ENCODE measurements at places on chromosomes 16 and 17.

GRCh38 chr17:229709-230394, 48.4 kb upstream of the DOC2B start:
- DNase-seq, result no peak

- peak; percentile 67 for DNase-seq
Measured at GRCh38 chr17:37650419-37651003, 7.3 kb upstream of the DDX52 start.

DNA sequence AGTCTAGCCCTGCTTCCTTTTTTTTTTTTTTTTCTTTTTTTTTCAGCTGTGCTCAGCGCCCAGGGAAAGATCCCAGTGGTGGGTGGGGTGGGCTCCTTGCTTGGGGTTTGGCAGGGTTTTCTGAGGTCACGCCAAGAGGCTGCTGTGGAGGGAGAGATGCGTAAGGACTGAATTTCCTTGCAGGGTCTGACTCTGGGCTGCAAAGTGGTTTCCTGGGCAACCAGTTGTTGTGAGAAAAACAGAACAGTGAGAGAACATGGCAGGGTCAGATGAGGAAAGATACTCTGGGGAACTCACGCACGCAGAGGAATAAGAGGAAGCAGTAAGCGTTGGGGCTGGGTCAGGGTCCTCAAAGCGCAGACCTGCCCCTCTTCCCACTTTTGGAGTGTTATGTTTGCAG, 119.5 kb downstream of the IRF8 start:
- no peak for DNase-seq

GRCh38 chr16:58011652-58012051, 10.4 kb downstream of the USB1 start:
- DNase-seq, result no peak

DNA sequence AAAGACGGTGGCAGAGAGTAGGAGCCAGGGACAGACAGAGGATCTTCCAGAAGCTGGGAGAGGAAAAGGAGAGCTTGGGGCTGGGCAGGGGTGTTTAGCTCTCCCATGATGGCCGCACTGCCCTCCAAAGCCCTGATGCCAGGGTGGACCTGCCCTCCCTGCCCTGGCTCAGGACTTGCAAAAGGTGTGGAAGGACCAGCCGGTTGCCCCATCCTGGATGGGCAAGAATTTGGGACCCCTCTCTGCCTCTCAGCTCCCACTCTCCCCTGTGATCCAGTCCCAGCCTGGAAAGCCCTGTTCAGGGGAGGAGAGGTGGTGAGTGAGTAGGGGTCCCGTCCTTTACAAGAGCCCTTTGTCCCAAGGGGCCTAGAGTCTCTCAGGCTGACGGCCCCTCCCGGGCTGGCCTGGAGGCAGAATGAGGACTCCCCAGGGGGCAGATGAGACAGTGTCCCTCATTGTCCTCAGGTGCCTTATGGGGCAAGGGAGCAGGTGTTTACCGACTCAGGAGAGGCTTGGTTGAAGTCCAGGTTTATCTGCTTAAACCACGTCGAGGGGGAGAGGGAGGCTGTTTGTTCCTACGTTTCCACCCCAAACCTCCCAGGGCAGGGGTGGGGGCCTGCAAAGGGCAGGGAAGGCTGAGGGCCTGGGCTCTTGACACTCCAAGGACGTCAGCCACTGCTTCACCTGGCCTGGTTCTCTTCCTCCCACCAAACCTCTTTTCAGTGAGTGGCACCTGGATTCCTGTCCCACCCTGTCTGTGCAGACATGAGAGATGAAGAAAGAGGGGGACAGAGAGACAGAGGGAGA, 19.3 kb upstream of the ITGA3 start:
- no peak for DNase-seq

DNA sequence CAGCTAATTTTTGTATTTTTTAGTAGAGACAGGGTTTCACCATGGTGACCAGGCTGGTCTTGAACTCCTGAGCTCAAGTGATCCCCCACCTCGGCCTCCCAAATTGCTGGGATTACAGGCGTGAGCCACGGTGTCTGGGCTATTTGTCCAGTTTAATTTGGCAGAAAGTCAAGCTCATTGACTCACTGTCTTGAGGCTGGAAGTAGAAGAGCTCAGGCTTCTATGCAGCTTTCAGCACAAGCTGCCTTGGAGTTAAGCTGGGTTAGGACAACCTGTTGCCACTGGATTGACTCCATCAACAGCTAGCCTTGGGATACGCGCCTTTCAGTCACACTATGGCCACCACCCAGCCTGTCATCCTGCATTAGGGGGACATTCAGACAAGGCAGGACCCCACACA, 76.2 kb upstream of the DNAH17 start:
- DNase-seq, result no peak

DNA sequence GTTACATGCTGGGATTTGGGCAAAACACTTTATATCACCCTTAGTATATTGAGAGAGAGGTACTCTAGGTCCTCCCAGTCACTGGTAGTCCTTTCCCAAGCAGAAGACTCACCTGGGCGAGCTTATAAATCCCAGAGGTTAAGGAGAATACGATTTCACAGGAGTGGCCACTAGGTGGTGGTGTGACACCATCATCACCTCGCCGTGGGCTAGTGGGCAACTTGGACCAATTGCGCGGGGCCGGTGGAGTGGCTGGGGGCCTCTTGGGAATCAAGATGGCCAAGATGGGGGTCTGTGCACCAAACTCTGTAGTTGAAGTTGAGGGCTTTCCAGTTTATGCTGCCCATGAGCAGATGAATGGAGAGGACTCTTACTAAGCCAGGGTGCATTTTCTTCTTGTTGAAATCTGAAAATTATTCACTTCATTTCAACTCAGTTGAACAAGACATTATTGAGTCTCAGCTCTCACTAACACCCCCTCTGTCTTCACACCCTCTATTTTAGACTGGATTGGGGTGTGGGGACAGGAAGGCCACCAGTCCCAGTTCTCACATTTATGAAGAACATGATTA, 38.2 kb upstream of the PIRT start:
- DNase-seq, result peak; percentile 39

DNA sequence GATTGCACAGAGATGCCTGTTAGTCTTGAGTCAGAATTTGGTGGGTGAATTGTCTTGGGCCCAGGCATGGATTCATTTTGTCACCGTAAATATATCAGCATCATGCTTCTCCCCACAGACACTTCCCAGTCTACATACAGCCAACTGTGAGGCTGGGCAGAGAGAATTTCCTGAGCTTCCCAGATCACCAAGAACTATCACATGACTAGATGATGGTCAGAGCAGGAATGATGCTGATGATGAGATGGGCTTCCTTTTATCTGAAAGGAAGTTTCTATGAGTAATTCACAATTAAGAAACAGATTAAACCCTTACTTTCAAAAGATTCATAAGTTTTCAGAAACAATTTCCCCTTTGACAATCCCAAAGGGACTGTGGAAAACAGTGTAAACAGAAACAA, 323 bp upstream of the KRTAP9-9 start:
- DNase-seq, result no peak

DNA sequence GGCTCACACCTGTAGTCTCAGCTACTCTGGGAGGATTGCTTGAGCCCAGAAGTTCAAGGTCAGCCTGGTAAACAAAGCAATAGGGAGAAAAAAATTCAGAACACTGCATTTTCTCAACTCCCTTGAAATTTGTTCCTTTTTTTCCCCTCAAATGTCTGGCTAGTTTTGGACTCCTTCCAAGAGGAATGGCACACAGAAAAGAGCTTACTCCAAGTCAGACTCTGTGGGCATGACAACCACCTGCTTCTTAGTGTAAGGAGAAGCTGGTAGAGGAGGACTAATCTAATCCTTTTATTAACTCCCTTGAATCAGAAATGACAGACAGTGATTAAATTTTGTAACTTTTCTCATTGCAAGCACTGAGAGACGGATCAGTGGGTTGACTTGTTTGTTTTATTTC, 27.9 kb upstream of the HYDIN start:
- no peak for DNase-seq

DNA sequence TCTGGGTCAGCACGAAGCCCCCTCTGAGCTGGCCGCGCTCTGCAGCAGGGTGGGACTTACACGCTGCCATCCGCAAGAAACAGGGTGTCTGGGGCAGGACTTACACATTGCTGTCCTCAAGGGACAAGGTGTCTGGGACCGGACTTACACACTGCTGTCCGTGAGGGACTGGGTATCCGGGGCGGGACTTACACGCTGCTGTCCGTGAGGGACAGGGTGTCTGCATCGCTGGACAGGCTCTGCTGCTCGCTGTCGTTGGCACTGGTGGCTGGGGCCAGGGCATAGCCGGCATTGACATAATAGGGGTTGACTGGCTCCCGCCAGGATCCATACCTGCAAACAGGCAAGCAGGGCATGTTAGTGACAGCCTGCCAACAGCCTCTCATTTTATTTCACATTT, 31.4 kb downstream of the PDIA2 start:
- no peak for DNase-seq

DNA sequence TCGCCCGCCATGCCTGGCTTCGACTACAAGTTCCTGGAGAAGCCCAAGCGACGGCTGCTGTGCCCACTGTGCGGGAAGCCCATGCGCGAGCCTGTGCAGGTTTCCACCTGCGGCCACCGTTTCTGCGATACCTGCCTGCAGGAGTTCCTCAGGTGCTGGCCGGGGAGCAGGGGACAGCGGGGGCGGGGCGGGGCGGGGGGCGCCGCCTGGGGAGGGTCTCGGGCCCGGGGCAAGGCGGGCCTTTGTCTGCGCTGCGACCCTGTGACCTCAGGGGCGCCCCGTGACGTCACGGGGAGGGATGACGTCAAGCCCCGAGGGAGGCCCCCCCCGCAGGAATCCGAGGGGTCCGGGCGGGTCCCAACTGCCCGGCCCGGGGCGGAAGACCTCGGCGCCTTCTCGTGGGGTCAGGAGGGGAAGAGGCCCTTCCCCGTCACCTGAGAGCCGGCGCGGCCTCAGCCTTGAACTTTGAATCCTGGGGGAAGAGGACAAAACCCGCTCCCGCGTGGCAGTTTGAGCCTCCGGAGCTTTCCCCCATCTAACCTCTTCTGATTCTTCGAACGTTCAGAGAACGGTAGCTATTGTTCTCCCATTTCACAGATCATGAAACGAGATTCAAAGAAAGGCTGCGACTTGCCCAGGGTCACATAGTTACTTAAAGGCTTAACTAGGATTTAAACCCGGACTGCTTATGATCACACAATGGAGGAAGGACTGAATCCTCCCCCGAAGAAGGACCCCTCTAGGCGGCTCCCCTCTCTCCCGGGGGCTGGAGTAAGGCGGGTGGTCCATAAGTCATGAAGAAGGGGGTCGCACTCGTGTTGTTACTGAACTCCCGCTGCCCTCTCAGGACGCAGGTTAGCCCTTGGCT, 527 bp downstream of the TRAF4 start:
- peak; percentile 65 for DNase-seq

DNA sequence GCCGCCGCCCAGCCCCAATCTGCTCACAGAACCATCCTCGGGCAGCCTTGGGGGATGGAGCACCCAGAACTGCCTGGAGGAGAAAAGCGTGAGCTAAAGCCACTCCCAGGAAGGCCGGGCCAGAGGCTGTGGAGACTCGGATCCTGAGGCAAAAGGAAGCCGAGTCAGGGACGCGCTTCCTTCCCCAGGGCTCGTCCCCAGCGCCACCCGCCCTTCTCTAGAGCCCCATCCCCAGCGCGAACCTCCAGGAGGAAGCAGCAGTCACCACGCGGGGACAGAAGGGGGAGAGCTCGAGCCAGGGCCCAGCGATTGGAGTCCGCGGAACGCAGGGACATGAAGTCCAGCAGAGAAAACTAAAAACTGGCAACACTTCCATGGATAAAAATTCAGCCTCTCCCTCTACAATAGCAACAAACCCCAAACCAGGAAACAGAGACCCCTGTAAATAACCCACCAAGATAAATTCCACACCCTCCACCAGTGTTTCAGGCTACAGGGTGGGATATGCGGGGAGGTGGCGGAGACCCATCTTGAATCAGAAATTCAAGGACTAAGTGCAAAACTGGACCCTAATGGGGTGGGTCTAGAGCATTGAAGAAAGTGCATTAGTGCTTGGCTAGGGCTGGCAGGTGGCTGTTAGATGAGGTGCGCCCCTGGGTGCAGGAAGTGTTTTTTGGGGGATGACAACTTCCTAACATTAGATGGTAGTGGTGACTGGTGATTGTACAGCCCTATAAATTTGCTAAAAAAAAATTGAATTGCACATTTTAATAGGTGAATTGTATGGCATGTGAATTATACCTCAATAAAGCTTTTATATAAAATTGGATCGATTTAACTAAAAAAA, 116.1 kb upstream of the METRNL start:
- DNase-seq, result peak; percentile 19

DNA sequence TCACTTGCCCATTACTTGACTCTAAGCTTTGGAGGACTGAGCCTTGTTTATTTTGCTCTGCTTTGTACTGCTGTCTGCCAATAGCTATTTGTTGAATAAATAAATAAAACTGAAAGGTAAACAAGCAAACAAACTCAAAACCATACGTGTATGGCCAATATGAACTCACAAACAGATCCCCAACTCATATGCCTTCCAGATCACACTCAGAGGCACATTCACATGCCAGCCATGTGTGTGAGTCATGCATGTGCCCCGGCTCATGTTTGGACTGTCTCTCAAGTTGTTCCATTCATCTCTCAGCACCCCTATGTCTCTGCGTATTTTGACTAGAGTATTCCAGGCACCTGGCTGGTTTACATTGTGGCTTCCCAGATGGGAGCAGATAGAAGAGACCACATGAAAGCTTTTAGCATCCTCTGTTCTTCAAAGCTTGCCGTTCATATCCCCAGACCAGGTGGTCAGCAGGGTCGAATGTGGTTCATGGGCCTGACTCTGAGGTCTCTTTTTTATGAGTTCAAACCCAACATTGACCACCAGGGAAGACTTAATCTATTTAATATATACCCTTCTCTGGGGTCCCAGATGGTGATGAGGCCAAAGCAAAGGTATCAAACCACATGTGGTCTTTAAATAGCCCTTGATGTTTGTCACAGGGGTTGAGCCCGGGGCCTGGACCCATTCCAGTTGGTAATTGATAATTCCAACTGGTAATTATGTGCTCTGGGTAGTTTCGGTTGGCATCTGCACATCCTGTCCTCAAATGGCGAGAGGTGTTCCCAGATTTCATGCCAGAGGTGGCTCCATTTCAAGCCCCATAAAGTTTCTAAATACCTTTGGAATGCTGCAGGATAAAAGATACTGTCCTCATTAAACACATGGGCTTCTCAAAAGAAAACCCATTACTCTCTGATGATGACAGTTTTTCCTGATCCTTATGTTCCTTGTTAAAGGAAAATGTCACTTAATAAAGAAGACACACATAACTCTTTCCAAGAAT, 287.3 kb upstream of the MAF start:
- DNase-seq, result peak; percentile 12

DNA sequence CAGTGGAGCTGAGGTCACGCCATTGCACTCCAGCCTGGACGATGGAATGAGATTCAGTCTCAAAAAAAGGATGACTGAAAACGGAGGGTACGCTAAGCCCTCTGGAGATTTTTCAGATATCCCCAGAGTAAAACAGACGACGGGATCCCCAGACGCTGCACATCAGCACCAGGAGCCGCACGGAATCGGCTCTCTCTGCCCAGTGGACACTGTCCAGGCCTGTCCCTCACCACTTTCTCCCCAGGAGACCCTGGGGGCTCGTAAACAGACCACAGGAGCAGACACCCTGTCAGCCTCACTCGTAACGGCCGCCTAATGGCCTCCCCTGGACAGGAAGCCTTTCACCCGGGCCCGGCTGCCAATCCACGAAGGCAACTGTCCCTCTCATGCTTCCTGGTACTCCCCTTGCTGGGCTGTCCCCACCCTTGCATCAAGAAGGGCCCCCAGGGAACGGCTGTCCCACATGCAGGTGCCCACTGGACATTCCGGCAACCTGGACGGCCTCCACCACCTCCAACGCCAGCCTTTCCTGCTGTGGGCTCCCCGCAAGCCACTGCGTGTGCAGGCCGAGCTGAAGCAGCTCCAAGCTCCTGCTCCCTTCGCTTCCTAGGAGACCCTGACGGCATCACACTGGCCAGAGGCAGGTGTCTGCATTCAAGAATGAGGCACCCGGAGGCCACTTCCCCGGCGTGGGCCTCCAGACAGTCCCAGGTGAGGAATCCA, 74.3 kb downstream of the TIMM22 start:
- DNase-seq, result no peak
